Left renal pelvis (tissue), 4 donors: ENCODE measurements at places on chromosomes 3 and 15. TPM values are rescaled to one million over a fixed set of nuclear protein-coding genes. Genes with fewer than 3 reads are reported as not detected.

The CPN2 gene
- polyA plus RNA-seq, result 0.40 TPM

The KLHL40 gene
- polyA plus RNA-seq, result not detected

The NOX5 gene
- 0.64 TPM for polyA plus RNA-seq

The VWA5B2 gene
- polyA plus RNA-seq, result 2.3 TPM

GRCh38 chr3:38334142-38335055 lies 12.2 kb upstream of the XYLB start:
- no peak for DNase-seq

GRCh38 chr3:177051411-177051810 lies 145.9 kb downstream of the TBL1XR1 start:
- no peak for DNase-seq

GRCh38 chr3:58084788-58085543 lies 76.7 kb downstream of the FLNB start:
- DNase-seq, result no peak

GRCh38 chr15:57237301-57237642 lies 139.0 kb upstream of the CGNL1 start:
- DNase-seq, result no peak

- no peak for DNase-seq
These were observed 83.3 kb downstream of the SNRK start for GRCh38 chr3:43369404-43370292.

- DNase-seq, result no peak
These were observed 172.6 kb downstream of the RBMS3 start for GRCh38 chr3:29453284-29454001.
